Renal pelvis (tissue), 12 donors: ENCODE measurements at places on chromosomes 12 and 14. TPM values are rescaled to one million over a fixed set of nuclear protein-coding genes. Genes with fewer than 3 reads are reported as not detected.

The JAG2 gene
- 8.7 TPM for polyA plus RNA-seq

The KRT71 gene
- polyA plus RNA-seq: not detected

The RDH16 gene
- 0.50 TPM for polyA plus RNA-seq

The OR4K1 gene
- not detected for polyA plus RNA-seq

The OR4E1 gene
- 0.03 TPM for polyA plus RNA-seq

The SYCP3 gene
- 1.5 TPM for polyA plus RNA-seq

The C1QL4 gene
- 1.2 TPM for polyA plus RNA-seq

The LMNTD1 gene
- polyA plus RNA-seq: not detected

The CFAP251 gene
- 7.8 TPM for polyA plus RNA-seq

The GDF3 gene
- polyA plus RNA-seq: not detected

The PELI2 gene
- polyA plus RNA-seq: 26.0 TPM

The IFI27 gene
- 7.3 TPM for polyA plus RNA-seq

The LRP1-AS gene
- not detected for polyA plus RNA-seq

The PAWR gene
- 50.0 TPM for polyA plus RNA-seq

The LRRC43 gene
- 4.8 TPM for polyA plus RNA-seq

The NRXN3 gene
- polyA plus RNA-seq: 6.4 TPM

The FGF23 gene
- not detected for polyA plus RNA-seq

The ESRRB gene
- 6.9 TPM for polyA plus RNA-seq

The RIMBP2 gene
- 24.9 TPM for polyA plus RNA-seq

The MYO1H gene
- 3.9 TPM for polyA plus RNA-seq

The ZNF891 gene
- 7.8 TPM for polyA plus RNA-seq

The SYNDIG1L gene
- 0.23 TPM for polyA plus RNA-seq

The EGLN3 gene
- 20.0 TPM for polyA plus RNA-seq

The PIANP gene
- polyA plus RNA-seq: 14.3 TPM

The SMCO2 gene
- polyA plus RNA-seq: 0.92 TPM

The KRT78 gene
- not detected for polyA plus RNA-seq

The FAM186B gene
- polyA plus RNA-seq: 0.93 TPM

The KRT82 gene
- polyA plus RNA-seq: not detected

The A2ML1 gene
- 0.20 TPM for polyA plus RNA-seq

The CD4 gene
- polyA plus RNA-seq: 32.1 TPM

The KCNC2 gene
- 0.55 TPM for polyA plus RNA-seq

The TTC9 gene
- 4.1 TPM for polyA plus RNA-seq

The ASPG gene
- 25.4 TPM for polyA plus RNA-seq

The CNOT2 gene
- polyA plus RNA-seq: 130 TPM

The PCED1B gene
- polyA plus RNA-seq: 6.5 TPM
